ENCODE measurements at places on chromosomes 7 and 10. TPM values are rescaled to one million over a fixed set of nuclear protein-coding genes. Genes with fewer than 3 reads are reported as not detected.

Gene HOXA4
- polyA plus RNA-seq, result 1.1 TPM

GRCh38 chr7:13827716-13828115, 161.8 kb downstream of the ETV1 start:
- H3K27ac ChIP-seq, result no peak overlapping the region
- H3K4me1 ChIP-seq, result no peaks in the 10 kb centered on the region

DNA sequence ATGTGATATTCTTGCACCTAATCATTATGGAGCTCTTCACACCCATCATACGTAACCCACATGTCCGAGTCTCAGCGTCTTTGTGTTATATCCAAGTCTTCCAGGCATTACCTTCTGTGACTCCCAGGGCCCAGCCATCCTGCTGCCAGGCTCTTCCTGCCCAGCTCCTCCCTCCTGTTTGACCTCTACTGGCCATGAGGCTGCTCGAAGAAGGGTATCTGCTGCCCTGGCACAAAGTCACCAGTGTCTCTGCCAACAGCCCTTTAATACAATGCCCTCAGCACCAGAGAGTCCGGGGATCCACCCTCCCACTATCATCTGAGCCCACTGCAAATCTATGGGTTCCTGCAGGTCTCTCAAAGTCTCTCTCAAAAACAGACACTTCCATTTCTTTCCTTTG, 65.3 kb upstream of the WAC start:
- no peak for DNase-seq
- no peak overlapping the region for H3K4me3 ChIP-seq
- H3K27me3 ChIP-seq, result no peaks in the 10 kb centered on the region

- no peak overlapping the region for H3K27ac ChIP-seq
- no peaks in the 10 kb centered on the region for H3K36me3 ChIP-seq
- no peaks in the 10 kb centered on the region for H3K4me1 ChIP-seq
Observed at GRCh38 chr10:132974886-132975830, 32.8 kb upstream of the CFAP46 start.

DNA sequence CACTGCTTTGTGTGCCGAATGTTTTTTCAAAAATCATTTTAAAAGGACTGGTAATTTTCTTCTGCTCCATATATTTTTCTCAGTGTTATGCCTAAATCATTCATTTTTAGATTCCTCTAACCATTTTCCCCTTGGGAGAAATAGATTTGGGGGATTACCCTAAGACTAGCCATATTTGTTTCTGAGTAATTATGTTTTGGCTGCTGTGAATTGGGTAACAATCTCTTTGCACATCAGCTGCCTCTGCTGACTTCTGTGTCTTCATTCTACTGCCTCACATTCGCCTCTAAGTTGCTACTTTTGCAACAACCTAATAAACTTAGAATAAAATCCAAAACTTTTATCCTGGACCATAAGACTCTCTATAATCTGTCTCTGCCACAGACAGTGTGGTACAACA, 18.5 kb upstream of the MRC1 start:
- H3K27me3 ChIP-seq, result no peaks in the 10 kb centered on the region
- H3K4me3 ChIP-seq, result no peak overlapping the region
- DNase-seq, result no peak
- no peak overlapping the region for H3K27ac ChIP-seq
- H3K4me1 ChIP-seq, result no peaks in the 10 kb centered on the region

- H3K27ac ChIP-seq, result no peak overlapping the region
- H3K27me3 ChIP-seq, result no peaks in the 10 kb centered on the region
- no peaks in the 10 kb centered on the region for H3K36me3 ChIP-seq
Observed at GRCh38 chr7:50335795-50336754, 31.6 kb downstream of the IKZF1 start.

DNA sequence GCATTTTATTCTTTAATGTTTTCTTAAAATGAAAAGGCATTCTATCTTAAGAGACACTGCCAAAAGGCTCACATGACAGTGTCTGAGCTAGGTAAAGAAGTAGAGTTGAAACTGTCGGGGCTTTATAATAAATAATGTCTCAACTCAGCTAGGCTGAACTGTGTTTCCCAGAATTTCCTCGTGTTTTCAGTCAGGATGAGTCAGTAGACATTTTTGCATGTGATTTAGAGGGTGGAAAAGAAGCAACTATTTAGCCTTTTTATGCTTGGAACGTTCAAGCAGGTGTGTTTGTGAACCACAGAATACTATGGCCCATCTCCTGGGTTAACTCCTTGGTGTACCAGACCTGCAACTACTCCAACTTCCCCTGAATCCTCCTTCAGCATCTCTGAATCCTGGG, 23.4 kb upstream of the LIPA start:
- no peak overlapping the region for H3K27ac ChIP-seq
- H3K4me1 ChIP-seq, result peaks cover 6% of the 10 kb centered on the region
- no peaks in the 10 kb centered on the region for H3K27me3 ChIP-seq
- no peak overlapping the region for H3K4me3 ChIP-seq

Gene ACSM6
- polyA plus RNA-seq, result not detected

Gene TMEM236
- 0.07 TPM for polyA plus RNA-seq

DNA sequence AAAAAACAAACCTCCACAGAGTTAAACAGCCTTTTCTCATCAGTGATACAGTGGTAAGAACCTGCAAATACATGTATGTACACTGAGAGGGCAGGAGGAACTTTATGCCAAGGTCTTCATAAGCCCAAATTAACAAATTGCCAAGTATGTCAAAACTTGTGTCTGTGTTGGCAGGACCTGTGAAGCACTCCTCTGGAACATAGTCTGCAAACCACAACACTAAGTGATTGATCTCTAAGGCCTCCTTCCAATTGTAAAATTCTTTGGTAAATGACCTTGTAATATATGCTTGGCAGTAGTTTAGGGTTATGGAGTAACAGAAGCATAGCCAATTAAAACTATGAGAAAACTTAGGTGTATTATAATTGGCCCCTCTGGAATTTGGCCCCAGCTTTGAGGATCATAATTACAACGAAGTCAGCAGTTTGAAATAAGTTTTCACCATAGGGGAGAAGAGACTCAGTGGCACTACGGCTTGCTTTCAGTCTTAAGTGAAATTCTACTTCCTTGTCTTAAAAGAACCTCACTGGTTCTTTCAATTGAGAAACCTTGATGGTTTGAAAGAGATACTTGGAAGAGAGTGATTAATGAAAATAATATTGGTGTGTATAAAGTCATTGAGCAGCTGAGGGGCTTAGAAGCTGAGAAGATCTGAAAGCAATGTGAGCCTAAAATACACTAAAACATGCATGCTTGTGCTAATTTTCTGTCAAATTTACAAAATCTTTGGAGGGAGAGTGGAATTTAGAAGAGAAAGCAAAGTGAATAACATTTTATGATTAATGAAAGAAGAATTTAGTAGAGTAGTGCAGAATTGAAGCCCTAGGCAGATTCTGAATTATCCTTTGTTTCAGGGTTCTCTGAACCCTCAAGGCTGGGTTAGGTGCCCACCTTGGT, 57.6 kb downstream of the CNNM2 start:
- no peaks in the 10 kb centered on the region for H3K36me3 ChIP-seq
- DNase-seq, result no peak
- H3K27ac ChIP-seq, result peak overlapping the region; percentile 28

GRCh38 chr7:94307399-94308048, 87.2 kb upstream of the COL1A2 start:
- H3K36me3 ChIP-seq, result no peaks in the 10 kb centered on the region
- no peaks in the 10 kb centered on the region for H3K4me1 ChIP-seq
- no peak overlapping the region for H3K4me3 ChIP-seq
- no peak for DNase-seq
- no peak overlapping the region for H3K27ac ChIP-seq
- no peaks in the 10 kb centered on the region for H3K27me3 ChIP-seq

Gene HMX3
- not detected for polyA plus RNA-seq

- H3K36me3 ChIP-seq, result no peaks in the 10 kb centered on the region
- H3K27me3 ChIP-seq, result no peaks in the 10 kb centered on the region
- DNase-seq, result no peak
- no peak overlapping the region for H3K4me3 ChIP-seq
Observed at GRCh38 chr10:129445436-129446182, 21.4 kb upstream of the MGMT start.

GRCh38 chr10:88313878-88314277, 269.2 kb downstream of the RNLS start:
- H3K27ac ChIP-seq, result no peak overlapping the region
- DNase-seq, result no peak
- no peaks in the 10 kb centered on the region for H3K36me3 ChIP-seq
- H3K4me3 ChIP-seq, result no peak overlapping the region
- no peaks in the 10 kb centered on the region for H3K27me3 ChIP-seq
- no peaks in the 10 kb centered on the region for H3K4me1 ChIP-seq

DNA sequence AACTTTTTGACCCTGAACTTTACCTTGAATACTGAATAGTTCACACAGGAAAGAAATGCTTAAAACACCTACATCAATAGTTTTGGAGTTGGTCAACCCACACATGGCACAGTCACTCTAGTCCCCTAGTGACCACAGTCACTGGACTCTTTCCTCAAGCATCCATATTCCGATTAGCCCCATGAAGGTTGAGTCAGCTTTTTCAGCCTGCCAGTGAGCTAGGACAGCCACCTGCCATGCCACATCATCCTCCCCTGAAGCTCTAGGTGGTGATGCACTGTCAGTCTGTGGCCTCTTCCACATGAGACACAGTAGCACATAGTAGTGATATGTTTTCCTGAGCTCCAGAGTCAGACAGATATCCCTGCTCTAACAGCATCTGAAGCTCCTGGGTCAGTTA, 537.2 kb downstream of the XPNPEP1 start:
- DNase-seq, result no peak
- H3K4me1 ChIP-seq, result no peaks in the 10 kb centered on the region
- H3K27me3 ChIP-seq, result no peaks in the 10 kb centered on the region
- no peak overlapping the region for H3K4me3 ChIP-seq
- H3K27ac ChIP-seq, result no peak overlapping the region

Gene AKR1E2
- polyA plus RNA-seq, result 0.46 TPM

Gene UFSP1
- polyA plus RNA-seq, result 3.4 TPM

- no peak overlapping the region for H3K27ac ChIP-seq
- H3K36me3 ChIP-seq, result no peaks in the 10 kb centered on the region
- H3K27me3 ChIP-seq, result no peaks in the 10 kb centered on the region
- H3K4me1 ChIP-seq, result peaks cover 6% of the 10 kb centered on the region
- no peak for DNase-seq
Observed at GRCh38 chr7:24466168-24466768, 107.0 kb upstream of the PALS2 start.

DNA sequence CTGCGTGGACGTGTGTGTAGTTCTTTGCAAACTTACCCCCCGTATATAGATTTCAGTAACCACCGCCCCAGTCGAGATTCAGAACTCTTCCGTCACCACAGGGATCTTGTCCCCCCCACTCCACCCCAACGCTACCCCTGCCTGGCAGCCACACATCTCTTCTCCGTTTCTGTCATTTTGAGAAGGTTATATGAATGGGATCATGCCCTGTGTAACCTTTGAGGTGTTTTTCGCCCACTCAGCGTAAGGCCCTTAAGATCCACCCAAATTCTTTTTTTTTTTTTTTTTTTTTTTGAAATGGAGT, 83.4 kb downstream of the ELFN1 start:
- no peaks in the 10 kb centered on the region for H3K27me3 ChIP-seq
- no peak overlapping the region for H3K4me3 ChIP-seq
- no peaks in the 10 kb centered on the region for H3K36me3 ChIP-seq
- H3K27ac ChIP-seq, result no peak overlapping the region
- no peak for DNase-seq

All from liver (tissue), 10 donors.